ENCODE measurements at places on chromosomes 2 and 18.

DNA sequence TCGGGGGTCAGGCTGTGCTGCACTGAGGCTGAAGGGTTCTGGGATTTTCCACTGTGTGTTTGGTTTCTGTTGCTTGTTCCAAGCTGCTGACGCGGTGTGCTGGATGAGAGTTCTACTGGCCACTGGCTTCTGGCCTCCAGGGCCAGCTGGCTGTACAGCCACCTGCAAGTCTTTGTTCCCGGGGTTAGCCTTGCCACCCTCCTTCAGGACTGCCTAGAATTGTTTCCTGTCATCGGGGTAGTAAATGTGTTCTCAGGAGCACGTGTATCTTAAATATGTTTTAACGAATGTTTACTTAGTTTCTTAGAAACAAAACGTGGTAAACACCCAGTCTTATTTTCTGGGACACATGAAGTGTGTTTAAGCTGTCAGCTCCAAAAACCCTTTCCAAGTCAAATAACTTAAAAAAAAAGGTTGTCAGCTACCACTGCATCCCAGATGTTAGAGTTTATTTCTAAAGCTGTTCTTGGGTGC lies 231.2 kb downstream of the AGAP1 start:
- DNase-seq: no peak

- no peak for DNase-seq
Measured at GRCh38 chr18:64589000-64589399, 440.1 kb upstream of the LINC00305 start.

- no peak for DNase-seq
Measured at GRCh38 chr2:227183657-227184367, 19.4 kb downstream of the COL4A3 start.

DNA sequence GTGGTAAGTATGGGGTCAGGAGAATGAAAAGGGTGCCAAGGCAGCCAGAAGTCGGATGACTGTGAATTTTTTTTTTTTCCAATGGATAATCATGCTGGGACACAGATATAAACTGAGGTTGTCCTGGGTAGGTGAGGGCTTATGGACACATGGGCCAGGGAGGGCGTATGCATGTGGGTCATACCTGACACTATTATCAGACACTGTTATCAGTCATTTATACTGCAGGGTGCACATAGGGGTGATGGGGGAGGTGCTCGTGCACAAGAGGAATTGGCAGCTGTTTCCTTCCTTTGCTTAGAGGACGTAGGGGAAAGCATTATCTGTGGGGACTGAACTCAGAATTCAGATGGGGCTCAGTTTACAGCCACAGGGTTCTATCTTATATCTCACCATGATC lies 10.1 kb downstream of the CTIF start:
- DNase-seq: no peak

DNA sequence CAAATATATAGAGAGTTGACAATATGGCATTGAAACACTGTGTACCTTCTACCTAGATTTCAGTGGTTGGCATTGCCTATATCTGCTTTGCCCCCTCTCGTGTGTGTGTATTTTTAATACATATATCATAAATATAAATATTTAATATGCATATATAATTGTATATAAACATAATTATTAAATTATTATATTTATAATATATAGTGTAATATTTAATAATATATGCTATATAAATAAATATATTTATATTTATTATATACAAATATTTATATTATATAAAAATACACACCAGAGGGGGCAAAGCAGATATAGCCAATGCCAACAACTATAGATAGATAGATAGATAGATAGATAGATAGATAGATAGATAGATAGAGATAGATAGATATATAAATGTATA lies 124.1 kb downstream of the KIAA1328 start:
- no peak for DNase-seq

- DNase-seq: no peak
Measured at GRCh38 chr2:236449167-236449761, 120.4 kb upstream of the ACKR3 start.

DNA sequence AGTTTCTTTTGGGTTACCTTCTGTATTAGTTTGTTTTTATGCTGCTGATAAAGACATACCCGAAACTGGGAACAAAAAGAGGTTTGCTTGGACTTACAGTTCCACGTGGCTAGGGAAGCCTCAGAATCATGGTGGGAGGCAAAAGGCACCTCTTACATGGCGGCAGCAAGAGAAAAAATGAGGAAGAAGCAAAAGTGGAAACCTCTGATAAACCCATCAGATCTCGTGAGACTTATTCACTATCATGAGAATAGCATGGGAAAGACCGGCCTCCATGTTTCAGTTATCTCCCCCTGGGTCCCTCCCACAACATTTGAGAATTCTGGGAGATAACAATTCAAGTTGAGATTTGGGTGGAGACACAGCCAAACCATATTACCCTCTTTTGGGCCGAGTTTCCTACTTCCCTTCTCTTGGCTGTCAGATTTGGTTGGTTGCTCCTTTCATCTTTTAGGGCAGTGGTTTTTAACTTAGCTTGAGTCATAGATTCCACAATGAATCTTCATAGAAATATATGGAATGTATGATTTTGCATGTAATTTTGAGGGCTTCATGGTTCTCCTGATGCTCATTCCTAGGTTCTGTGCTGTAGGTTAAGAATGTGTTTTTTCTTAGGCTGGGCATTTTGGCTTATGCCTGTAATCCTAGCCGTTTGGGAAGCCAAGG lies 44.2 kb downstream of the CEP192 start:
- no peak for DNase-seq

- no peak for DNase-seq
Measured at GRCh38 chr2:164725542-164725941, 104.3 kb upstream of the GRB14 start.

- DNase-seq: no peak
Measured at GRCh38 chr2:217269701-217270484, 410.0 kb upstream of the TNP1 start.

GRCh38 chr2:231541645-231542044 lies 11.4 kb upstream of the NMUR1 start:
- no peak for DNase-seq

DNA sequence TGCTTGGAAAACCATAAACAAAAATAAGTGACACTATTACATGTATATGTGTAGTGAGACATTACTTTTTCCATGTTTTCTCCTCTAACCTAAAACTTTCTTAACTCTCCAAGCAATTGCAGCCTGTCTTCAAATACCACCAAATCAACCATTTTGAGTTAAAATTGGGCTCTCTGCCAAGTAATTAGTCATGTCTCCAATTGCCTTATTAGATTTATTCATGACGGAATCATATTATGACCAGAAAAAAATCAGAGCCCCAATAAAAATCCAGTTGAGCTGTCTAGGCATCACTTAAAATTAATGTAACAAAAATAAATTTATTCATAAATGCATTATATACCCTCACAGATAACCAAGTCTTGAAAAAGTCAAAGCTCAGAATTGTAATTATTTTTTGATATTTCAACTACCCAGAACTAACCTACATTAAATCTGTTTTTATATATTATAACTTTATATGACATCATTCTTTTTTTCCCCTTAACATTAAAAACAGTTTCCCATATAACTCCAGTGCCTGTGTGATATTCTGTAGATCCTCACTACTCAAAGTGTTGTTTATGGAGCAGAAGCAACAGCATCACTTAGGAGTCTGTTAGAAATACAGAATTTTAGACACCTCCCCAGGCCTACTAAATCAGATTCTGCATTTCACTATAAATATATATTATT lies 157.0 kb downstream of the ERBB4 start:
- no peak for DNase-seq

DNA sequence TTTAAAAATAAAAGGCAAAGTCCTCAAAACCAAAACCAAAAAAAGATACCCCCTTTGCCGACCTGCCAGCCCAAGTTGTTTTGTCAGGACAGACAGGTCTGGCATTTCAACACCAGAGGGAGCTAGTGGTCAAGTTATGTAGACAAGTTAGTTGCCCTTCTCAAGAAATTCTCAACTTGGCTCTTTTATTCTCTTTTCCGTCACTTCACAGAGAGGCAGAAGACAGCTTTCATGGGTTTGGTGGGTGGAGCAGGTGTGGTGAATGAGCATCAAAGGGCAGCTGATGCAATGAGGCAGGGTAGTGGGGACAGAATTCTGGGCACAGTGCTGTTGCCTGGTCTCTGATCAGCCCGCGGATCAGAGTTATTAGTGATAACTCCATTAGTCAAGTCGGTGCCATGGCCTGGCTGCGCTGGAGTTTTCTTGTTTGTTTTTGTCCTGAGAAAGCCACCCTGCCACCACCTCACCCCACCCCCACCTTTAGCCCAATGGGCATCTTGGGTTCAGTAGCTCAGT lies 303.7 kb upstream of the EPAS1 start:
- DNase-seq: peak; percentile 77

DNA sequence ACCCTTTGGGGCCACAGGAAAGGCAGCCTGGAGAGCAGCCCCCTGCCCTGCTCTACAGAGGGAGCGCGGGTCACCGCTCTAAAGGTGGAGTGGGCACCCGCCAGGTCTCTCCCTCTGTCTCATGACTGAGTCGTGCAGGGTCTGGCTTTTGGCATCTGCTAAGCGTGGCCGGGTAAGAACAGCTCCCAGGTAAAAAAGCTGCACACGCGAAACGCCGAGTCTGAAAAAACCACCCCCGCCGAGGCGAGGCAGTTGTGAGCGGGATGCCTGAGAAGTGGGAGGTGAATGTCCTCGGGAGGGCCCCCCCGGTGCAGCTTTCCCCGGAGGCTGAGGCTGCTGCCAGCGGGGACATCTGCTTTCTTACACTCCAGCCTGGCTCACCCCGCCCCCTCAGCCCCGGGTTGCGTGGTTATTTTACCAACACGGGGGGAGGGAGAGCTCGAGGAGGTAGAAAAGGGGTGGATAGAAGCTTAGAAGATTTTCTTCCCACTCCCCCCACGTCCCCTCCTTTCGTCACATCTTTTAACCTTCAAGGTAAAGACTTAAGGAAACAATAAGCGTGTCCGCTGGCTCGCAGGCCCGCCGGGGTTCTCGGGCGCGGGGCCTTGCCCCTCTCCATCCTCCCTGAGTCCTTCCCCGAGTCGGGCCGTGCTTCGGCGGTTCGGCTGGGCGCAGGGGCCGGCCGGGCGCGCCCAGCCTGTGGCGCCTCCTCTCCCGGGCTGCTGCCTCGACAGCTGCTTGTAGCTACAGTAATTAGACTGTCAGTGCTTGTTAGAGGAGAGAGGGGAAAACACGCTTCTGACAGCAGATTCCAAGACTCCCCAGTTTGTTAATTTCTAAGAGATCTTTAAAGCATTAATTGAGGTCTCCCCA lies 70.6 kb upstream of the PSMD14 start:
- peak; percentile 4 for DNase-seq

DNA sequence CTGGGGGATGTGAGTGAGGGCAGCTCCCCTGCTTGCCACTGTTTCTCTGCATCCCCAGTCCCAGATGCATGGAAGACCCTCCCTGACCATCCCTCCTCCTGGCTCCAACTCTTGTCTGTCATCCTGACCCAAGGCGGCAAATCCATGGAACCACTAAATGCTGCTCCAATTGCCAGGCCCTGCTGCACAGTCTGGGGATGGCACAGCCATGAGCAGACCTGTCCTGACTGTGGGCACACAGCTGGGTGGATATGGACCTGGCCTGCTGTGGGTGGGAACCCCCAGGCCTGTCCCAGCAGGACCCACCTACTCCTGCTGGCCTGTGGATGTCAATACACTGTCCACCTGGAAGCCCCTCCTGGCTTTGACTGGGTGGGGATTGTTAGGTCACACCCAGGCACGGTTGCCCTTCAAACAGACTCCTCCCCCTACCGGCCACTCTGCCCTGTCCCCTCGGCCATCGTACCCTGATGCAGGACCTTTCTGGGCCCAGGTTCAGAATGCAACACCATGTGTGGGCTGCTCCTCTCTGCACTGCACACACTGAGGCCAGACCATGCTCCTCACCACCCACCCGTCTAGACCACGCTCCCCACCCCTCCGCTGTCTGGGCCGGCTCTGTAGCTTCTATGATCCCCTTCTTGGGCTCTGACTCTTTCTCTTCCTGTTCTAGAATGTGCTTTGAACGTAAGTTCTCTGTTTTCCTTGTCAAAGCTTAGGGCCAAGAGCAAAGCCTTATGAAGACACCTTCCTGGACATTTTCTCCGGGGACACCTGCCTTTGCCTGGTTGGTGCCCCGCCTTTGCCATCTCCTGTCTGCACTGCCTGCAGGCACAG lies 57.9 kb downstream of the INPP5D start:
- no peak for DNase-seq

- DNase-seq: peak; percentile 21
Measured at GRCh38 chr2:54724560-54725342, 1.3 kb downstream of the EML6 start.

DNA sequence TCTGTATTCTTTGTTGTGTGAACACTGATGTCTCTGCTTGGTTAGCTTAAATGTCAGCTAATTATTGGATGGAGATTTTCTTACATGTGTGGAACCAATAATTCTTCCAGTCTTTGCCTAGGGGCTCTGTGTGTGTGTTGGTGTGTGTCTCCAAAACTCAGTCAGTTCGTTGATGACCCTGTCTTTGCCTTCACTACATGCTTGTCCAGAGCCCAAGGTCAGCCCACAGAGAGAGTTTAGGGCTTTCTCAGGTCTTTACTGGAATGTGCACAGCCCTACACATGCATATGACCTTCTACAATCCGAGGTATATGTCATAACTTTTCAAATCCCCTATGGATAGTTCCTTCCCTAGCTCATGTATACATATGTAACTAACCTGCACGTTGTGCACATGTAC lies 74.1 kb upstream of the LDAH start:
- no peak for DNase-seq

GRCh38 chr2:69789772-69790600 lies 39.5 kb upstream of the GMCL1 start:
- no peak for DNase-seq

DNA sequence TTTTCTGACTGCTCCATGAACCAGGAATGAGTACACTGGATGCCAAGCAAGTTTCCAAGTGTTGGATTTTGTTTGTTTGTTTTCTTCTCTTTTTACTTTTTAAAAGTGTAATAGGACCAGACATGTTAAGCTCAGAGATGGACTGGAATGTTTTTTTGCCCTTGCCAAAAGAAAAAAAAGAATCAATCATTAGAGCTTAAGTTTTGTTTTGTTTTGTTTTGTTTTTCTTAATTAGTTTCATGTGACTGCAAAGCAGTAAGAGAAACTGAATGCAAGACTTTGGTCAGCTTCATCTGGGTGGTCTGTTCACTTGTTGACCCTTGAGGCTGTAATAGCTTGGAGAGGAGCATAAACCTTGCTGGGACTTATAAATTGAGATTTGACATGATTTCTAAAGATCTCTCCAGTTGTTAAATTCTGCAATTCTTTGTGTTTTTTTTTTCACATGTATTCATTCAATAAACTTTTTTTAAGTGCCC lies 42.4 kb upstream of the SLC1A4 start:
- DNase-seq: no peak

- DNase-seq: no peak
Measured at GRCh38 chr2:216659276-216659675, 26.1 kb downstream of the IGFBP2 start.

DNA sequence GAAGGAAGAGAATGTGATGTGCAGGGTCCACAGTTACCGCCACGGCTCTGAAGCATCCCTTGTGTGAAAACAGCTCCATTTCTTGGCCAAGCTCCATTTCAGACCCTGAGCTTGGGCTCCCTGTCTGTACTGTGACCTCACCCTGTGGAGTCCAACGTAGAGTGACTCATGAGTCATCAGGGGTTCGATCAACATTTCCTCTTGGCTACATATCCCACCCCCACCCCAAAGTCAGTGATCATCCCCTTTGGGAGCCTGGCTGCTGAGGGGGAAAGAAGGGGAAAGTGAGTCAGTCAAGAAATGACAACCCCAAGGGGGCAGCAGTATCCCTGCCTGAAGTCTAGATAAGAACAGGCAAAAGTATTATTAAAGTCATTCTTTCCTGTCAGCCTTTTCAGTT lies 62.2 kb downstream of the PAPOLG start:
- no peak for DNase-seq

GRCh38 chr18:23220355-23220754 lies 85.1 kb downstream of the CABLES1 start:
- no peak for DNase-seq

GRCh38 chr2:212223696-212224095 lies 314.9 kb downstream of the ERBB4 start:
- DNase-seq: no peak
